ENCODE measurements at places on chromosomes 1 and 21.

GRCh38 chr1:211382182-211382713, 55.6 kb downstream of the TRAF5 start:
- no peak for DNase-seq

DNA sequence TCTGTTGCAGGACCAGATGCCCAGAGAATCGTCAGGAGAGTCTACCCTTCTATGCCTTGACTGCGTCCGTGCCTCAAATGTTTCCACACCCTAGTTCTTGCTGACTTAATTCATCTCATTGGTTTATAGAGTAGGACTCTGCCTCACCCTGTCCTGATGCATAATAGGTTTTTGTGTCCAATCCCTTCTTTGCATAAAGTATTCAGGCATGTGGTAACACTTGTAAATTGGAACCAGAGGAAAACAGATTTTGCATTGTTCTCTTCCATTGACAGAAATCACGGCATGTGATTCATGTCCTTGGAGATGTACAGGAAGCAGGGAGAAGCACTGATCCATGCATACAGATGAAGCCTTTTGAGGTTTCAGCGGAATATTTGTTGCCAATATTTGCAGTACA, 29.5 kb downstream of the PLPPR5 start:
- DNase-seq, result no peak

DNA sequence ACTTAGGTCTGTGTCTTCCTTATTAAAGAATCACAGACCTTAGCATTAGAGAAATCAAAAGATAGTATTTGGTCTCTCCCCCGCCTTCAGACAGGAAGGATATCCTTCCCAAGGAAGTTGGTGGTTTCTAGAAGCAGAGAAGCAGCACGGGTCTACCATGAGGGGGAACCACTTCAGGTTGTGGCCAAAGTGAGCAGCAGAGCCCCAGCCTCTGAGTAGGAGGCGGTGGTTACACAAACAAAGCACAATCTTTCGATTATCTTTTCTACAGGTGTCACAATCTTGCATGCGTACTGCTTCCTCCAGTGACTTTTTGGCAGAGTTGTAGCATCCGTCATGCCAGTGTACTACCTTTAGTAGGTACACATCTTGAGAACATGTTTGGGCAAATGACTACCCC, 8.8 kb downstream of the PGLYRP4 start:
- no peak for DNase-seq

DNA sequence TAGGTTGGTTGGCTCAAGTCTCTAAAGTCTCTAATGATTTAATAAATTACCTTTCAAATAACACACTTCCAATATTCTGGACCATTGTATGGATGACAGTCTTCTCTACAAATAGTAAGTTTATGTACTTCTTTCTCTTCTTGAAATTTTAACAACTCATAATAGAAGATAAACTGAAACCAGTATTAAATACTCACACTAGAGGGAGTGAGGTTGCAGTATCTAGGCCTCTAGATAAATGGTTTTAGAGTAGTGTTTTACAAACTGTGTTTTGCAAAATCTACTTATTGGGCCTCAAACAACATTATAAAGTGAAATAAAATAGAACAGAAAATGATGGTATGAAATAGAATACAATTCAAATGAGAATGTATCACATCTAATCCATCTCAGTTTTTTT, 479.9 kb upstream of the BRINP3 start:
- DNase-seq, result no peak

DNA sequence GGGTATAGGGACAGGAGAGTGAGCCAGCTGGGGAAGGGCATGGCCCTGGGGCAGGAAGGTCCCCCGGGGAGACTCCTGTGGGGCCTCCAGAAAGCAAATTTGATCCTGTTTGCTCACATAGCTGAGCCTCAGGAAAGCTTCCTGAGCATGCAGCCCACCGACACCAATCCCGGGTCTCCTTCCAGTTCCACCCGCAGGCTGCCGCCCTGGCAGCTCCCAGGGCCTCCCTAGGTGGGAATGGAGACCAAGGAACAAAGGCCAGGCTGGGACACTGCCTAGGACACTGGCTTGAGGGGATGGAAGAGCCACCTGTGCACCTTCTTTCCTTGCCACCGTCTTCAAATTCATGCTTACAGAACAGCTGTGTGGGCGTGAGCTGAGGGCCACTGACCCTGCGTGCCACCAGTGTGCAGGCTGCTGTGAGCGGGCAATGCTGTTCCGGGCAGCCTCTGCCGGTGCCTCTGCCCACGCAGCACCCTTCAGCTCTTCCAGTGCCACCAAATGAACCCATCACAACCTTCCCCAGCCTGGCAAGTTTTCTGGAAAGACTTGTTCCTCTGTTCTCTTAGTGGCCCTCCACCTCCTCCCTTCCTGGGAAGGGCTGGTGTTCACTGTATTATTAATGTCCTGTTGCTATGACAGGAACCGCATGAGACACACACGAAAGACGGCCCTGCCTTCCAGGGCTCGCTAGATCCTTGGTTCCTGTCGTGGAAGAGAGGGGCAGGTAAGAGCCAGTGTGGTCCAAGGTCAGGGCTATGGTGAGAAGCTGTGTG, 53.6 kb downstream of the ACBD3 start:
- DNase-seq, result no peak

DNA sequence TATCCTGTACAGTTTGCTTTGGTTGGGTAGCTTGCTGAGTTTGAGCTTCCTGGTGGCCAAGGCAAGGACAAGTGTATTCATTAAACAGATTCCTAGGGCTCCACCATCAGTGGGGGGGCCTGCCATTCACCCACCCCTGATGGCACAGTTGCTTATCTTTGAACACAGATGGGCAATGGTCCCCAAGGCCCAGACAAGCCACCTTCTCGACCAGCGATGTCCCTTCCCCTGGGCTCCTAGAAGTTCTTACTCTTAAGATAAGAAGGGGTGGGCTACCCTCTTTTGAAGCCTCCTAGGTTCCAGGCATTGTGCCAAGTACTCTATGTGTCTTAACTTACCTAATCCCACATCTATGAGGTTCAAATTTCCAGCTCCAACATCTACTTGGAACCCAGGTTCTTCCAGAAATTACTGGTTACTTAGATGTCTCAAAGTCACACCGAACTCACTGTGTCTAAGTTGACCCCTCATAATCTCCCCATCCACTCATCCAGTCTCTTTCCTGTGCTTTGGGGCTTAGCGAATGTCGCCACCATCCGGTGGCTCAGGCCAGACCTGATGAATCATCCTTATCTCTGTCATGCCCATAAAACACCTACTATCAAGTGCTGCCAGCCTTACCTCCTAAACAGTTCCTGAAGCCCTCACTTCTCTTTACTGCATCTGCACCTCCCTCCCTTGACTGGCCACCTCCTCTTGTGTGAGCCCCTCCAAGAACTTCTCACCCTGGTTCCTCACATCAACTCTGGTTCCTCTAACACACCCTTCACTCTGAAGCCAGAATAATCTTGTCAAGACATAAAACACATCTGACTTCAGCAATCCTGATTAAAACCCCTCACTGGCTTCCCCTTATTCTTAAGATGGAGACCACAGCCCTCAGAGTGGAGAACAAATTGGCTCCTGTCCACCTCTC, 50.1 kb downstream of the KLHDC7A start:
- no peak for DNase-seq

DNA sequence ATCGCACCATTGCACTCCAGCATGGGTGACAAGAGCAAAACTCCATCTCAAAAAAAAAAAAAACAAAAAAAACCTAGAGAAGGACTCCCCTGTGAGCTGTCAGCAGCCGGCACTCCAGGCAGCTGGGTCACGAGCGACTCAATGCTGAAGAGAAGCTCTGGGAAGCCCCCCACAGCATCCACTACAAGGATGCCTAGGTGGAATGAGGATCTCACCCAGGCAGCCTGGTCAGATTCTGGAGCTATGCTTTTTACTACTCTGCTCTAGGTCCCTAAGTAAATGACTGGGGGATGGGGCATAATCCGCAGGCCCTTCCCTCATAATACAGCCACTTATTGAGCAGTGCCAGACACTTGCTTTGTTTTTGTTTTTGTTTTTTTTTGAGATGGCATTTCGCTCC, 6.6 kb downstream of the BMP8B start:
- no peak for DNase-seq

DNA sequence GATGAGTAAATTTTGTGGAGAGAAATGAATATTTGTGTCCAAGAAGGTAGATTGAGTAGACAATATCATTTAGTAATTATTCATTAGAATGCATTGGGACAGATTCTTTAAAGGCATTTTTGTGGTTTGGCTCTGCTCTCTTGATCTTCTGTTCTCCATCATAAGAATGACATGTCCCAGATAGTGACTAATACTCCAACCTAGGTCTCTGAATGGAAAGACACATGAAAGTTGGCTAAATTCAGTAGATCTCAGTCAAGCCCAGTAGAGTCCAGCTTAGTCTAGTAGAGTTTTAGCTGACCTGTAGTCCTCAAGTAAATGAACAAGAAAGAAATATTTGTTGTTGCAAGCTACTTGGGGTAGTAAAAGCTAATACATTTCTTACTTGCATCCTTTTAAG, 61.8 kb upstream of the DNAH14 start:
- no peak for DNase-seq

DNA sequence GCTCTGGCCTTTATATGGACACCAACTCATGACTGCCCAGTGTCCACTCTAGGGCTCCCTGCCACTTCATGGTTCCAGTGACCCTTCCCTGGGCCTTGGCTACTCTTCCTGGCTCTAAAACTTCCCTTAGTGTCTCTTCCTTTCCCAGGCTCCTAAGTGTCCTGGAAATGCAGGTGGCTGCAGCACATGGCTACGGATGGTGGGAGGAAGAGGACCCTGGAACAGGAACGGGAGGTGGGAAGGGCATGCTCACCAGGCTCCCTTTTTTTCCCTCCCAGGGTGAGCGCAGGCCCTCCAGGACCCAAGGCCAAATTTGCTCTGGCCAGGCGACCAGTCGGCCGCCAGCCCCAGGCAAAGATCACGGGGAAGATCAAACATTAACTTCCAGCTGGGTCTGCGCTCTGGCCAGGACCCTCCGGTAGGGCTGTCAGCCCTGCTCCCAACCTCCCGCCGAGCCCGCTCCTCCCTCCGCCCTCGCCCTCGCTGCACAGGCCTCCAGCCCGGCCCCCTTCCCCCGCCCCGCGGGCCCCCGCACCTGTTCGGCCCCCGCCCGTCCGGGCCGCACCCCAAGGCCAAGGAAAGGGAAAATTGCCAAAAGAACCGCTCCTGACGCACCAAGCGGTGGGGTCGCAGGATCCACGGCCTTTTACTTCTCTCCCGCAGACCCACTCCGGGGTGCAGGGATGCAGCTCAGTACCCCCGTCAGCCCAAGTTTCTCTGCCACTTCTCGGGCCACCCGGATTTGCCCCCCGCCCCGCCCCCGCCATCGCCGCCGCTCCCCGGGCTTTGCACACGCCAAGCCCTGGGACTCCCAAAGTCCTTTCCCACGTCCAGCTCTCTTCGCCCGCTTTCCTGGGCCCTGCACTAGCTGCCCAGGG, 894 bp downstream of the TCEA3 start:
- DNase-seq, result no peak

DNA sequence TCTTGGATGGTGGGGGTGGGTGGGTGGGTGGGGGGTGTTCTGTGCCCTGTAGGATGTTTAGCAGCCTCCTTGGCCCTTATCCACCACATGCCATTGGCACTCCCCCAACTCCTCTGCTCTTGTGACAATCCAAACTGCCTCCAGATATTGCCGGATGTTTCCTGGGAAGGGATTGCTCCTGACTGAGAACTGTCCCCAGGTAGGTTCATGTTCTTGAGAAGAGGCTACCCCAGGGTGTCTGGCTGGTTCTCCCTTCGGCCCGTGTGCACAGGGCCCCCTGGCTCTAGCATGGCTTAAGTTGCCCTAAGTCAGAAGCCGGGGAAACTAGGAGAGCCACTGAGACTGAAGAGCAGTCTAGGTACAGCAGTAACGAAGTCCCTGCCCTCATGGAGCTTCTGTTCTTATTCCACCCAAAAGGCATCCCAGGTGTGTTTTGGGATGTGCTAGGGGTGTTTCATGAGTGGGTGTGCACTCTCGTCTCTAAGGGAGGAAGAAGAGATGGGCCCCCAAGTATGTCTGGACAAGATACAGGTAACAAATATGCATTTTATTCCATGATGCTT, 19.8 kb upstream of the THRAP3 start:
- DNase-seq, result no peak

GRCh38 chr21:29939104-29939923, 482 bp downstream of the GRIK1 start:
- no peak for DNase-seq

DNA sequence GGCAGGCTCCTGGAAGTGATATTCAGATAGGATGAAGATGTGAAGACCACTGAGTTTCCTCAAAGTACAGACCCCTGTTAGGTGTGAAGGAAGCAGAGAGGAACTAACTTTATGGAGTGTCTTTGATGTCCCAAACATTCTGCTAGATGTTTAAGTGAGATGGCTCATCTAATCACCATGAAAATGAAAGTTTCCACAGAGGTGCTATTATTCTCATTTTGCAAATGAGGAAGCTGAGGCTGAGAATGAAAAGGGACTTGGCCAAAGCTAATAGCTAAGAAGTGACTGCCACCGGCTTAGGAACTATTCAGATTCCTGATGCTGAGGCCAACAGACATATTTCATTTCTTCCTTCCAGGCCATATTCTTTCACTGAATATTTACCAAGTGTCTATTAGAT, 45.9 kb upstream of the WLS start:
- no peak for DNase-seq

DNA sequence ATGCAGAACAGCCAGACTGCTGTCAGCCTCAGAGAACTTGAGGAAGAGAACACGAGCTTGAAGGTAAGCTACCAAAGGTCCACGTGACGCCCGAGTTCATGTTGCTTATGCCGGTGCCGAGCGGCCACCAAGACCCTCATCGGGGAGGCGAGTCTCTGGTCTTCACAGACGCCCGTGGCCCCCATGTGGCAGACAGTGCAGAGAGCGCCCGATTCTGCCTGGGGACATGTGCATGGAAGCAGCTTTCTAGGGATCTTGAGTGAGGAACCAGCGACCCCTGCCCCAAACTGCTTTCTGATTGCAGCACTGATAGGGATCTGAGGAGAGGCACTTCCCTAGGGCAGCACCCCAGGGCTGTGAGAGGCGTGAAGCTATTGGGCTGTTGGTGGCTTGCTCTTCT, 56.3 kb upstream of the DIP2A start:
- DNase-seq, result no peak

- DNase-seq, result peak; percentile 0
Measured at GRCh38 chr1:182003953-182004586, 57.4 kb downstream of the ZNF648 start.

GRCh38 chr1:159015440-159015909, 5.8 kb downstream of the IFI16 start:
- no peak for DNase-seq

GRCh38 chr1:40393173-40393572, 19.6 kb downstream of the SMAP2 start:
- DNase-seq, result no peak

GRCh38 chr21:46498335-46499050, 39.8 kb downstream of the DIP2A start:
- DNase-seq, result no peak

DNA sequence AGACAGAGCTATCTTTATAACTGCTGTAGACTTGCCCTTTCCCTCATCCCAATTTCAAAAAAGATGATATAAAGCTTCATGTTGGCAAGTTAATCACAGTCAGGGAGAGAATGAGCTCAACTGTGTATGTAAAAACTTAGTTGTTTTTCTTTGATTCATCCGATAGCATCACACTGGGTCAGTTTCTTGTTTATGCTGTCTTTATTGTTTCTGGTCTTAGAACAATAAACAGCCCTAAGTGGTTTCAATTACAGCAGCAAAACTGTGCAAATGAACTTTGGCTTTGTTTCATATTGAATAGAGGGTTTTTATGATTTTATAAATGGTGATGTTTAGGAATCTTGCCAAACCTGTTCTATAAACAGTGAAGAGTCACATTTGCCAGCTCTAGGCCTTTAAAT, 423.8 kb upstream of the CXADR start:
- DNase-seq, result no peak

- no peak for DNase-seq
Measured at GRCh38 chr1:242828199-242828598, 303.7 kb upstream of the PLD5 start.
